NCI-H748 treated with DMSO at 0.1 percent for 48 hours (cell line): ENCODE measurements at places on chromosomes 7 and 10.

GRCh38 chr10:81889181-81889769, 14.3 kb downstream of the NRG3 start:
- no peak for DNase-seq

DNA sequence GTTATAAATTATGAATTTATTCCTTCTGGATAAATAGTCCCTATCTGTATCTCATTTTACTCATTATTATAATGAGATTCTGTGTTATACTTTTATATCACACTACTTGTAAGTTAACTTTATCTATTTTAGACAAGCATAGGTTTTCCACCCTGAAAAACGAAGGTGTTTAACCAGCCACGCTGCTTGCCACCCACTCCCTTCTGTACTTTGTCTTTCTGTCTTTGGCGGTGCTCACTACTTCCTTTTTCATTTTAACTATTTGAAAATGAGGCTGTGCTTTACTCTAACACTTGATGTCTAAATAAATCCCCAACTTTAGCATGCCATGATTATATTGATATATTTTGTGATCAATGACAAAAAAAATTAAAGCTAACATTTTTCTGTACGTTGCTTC, 952.9 kb downstream of the DNAJB9 start:
- no peak for DNase-seq

- no peak for DNase-seq
These were observed 91.7 kb downstream of the CCDC3 start for GRCh38 chr10:12909836-12910185.

- no peak for DNase-seq
These were observed 38.3 kb upstream of the SRGN start for GRCh38 chr10:69049566-69049961.

DNA sequence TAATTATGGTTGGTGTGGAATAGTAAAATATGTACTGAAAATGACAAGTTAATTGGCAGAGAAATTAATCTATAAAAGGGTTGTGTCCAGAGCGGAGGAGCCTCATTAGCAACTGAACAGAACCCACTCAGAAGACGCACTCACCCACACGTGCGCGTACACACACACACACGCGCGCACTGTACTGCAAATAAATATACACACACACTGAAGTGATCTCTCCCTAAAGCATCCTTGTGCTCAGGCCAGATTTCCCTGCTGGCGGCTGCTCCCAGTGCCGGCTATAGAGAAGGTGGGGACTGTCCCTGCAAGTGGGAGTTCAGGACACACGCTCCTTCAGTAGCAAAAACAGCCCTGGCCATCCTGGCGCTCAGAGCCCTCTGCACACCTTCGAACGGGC, 85.2 kb downstream of the CHST15 start:
- no peak for DNase-seq

DNA sequence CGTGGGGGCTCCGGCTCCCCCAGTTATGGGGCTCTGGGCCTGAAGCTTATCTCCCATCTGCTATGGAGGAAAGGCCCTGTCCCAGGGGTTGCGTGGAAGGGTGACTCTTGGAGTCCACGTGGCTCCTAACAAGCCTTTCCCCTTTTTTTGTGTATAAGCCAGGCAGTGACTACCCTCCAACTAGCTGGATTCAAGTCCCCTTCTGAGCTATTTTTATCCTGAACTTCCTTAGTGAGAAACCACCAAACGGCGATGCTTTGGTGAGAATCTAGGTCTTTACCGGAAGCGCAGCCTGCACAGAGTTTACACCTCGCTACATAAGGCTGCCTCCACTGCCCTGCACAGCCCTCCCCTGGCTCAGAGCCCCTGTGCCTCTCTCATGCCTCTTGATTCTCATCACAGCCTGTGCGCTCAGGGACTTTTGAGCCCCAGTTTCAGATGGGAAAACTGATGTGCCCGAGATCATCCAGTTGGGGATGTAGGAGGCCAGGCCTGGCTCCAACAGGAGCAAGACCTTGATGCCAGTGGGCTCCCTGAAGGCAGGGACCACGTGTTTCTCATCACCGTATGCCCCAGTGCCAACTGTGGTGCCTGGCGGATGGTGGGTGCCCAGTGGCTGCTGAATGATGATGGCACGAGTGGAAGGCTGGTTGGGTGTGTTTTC, 102.3 kb upstream of the PPIF start:
- no peak for DNase-seq

GRCh38 chr7:43475983-43476382, 106.9 kb upstream of the STK17A start:
- DNase-seq: no peak
